ENCODE measurements at places on chromosomes 7 and 10. TPM values are rescaled to one million over a fixed set of nuclear protein-coding genes. Genes with fewer than 3 reads are reported as not detected.

Gene ETV1
- total RNA-seq: 14.5 TPM

Gene EGR2
- total RNA-seq: 1.1 TPM

Gene ZPBP
- total RNA-seq: not detected

Gene PTPRN2
- not detected for total RNA-seq

Gene GOLGA7B
- not detected for total RNA-seq

Gene NKX2-3
- not detected for total RNA-seq

Gene PPP1R3C
- 238 TPM for total RNA-seq

Gene NPC1L1
- total RNA-seq: not detected

Gene HACD1
- 64.0 TPM for total RNA-seq

Gene PILRA
- total RNA-seq: not detected

Gene CDC14C
- total RNA-seq: 0.11 TPM

GRCh38 chr7:105015390-105015965 is 1.5 kb downstream of the KMT2E start:
- peak overlapping the region; percentile 99 for H3K27ac ChIP-seq
- H3K36me3 ChIP-seq: no peaks in the 10 kb centered on the region
- peaks cover 36% of the 10 kb centered on the region for H3K4me1 ChIP-seq

GRCh38 chr10:108439397-108439796 is 1274.9 kb upstream of the SORCS1 start:
- no peaks in the 10 kb centered on the region for H3K36me3 ChIP-seq
- H3K27me3 ChIP-seq: no peaks in the 10 kb centered on the region
- peaks cover 6% of the 10 kb centered on the region for H3K4me1 ChIP-seq
- no peak overlapping the region for H3K4me3 ChIP-seq
- DNase-seq: peak; percentile 57
- no peak overlapping the region for H3K27ac ChIP-seq

- peak overlapping the region; percentile 99 for H3K27ac ChIP-seq
- peak overlapping the region; percentile 37 for H3K4me3 ChIP-seq
- H3K4me1 ChIP-seq: peaks cover 46% of the 10 kb centered on the region
- H3K36me3 ChIP-seq: no peaks in the 10 kb centered on the region
- DNase-seq: peak; percentile 60
These were observed 57.7 kb upstream of the IGFBP3 start for GRCh38 chr7:45978731-45979211.

DNA sequence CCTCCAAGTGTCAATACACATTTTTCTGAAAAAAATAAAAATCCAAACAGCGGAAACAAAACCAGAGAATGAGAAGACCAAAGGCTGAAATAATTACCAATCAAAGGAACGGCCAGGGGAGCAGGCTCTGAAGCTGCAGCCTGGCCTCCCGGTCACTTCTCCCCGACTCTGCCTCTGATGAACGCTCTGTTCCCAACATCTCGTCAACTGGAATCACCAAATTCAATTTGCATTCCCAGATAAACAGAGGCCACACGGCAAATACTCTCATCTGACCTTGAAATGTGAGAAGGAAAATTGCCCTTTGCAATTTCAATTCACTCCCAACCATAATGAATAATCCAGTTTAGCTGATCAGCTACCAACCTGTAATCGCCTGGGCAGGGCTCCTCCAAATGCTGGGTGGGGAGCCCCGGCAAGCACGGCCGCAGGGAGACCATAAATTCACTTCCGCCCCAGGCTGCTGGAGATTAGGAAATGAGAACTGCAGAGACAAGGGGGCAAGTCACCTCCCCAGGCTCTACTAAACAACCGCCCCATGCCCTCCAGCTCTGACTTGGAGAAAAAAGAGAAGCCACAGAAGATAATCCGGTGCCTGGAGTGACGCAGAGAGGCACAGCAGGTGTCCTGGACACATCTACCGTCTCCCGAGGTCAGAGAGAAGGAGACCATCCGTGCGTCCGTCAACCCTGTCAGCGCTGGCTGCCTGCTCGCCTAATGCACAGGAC is 153.2 kb downstream of the MAD1L1 start:
- no peak overlapping the region for H3K4me3 ChIP-seq
- H3K36me3 ChIP-seq: no peaks in the 10 kb centered on the region
- H3K27ac ChIP-seq: no peak overlapping the region
- H3K4me1 ChIP-seq: peaks cover 12% of the 10 kb centered on the region

- no peaks in the 10 kb centered on the region for H3K27me3 ChIP-seq
- H3K36me3 ChIP-seq: no peaks in the 10 kb centered on the region
- H3K4me1 ChIP-seq: peaks cover 18% of the 10 kb centered on the region
- H3K4me3 ChIP-seq: no peak overlapping the region
- H3K27ac ChIP-seq: no peak overlapping the region
These were observed 161.8 kb downstream of the ETV1 start for GRCh38 chr7:13827716-13828115.

- DNase-seq: peak; percentile 18
- H3K36me3 ChIP-seq: no peaks in the 10 kb centered on the region
- H3K27me3 ChIP-seq: no peaks in the 10 kb centered on the region
These were observed 336.0 kb upstream of the IGFBP3 start for GRCh38 chr7:46256870-46257661.

- DNase-seq: no peak
- no peaks in the 10 kb centered on the region for H3K4me1 ChIP-seq
- no peak overlapping the region for H3K4me3 ChIP-seq
- peaks cover 69% of the 10 kb centered on the region for H3K27me3 ChIP-seq
- no peaks in the 10 kb centered on the region for H3K36me3 ChIP-seq
- H3K27ac ChIP-seq: no peak overlapping the region
These were observed 2.2 kb downstream of the GPRIN2 start for GRCh38 chr10:46554166-46554781.

DNA sequence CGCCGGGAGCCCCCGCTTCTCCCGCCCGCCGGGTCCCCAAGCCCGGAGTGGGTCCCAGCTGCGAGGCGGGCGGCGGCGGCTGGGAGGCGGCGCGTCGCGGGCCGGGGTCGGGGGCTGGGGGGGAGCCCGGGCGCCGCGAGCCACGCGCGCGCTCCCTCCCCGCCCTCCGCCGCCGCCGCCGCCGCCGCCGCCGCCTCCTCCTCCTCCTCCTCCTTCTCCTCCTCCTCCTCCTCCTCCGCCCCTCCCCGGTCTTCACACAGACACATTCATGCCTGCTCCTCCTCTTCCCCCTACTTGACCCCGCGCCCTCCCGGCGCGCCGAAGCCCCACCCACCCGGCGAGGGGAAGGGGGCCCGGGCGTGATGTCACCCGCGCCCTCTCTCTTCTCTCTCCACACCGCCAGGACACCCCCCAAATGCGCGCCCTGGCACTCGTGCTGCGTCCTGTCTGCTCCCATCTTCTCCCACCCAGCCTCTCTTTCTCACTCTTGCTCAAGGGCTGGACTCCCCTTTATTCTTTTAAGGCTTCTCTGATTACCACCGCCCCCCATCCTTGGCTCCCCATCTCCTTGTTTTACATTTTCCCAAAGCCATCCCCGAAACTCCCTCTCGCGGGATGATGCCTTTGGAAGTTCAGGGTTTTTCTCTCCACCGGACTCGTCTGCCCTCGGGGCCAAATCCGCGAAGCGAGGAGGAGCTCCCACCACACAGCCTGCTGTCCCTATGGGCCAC is 967 bp upstream of the GLI3 start:
- H3K36me3 ChIP-seq: no peaks in the 10 kb centered on the region
- peak; percentile 81 for DNase-seq
- H3K4me1 ChIP-seq: peaks cover 43% of the 10 kb centered on the region
- H3K4me3 ChIP-seq: peak overlapping the region; percentile 90

GRCh38 chr10:20953120-20953519 is 56.0 kb upstream of the NEBL start:
- DNase-seq: no peak
- H3K4me1 ChIP-seq: no peaks in the 10 kb centered on the region
- no peak overlapping the region for H3K4me3 ChIP-seq
- no peaks in the 10 kb centered on the region for H3K36me3 ChIP-seq
- no peak overlapping the region for H3K27ac ChIP-seq

- H3K4me1 ChIP-seq: no peaks in the 10 kb centered on the region
- H3K36me3 ChIP-seq: no peaks in the 10 kb centered on the region
- no peak overlapping the region for H3K4me3 ChIP-seq
- H3K27ac ChIP-seq: no peak overlapping the region
- H3K27me3 ChIP-seq: no peaks in the 10 kb centered on the region
These were observed 5.6 kb downstream of the INTS1 start for GRCh38 chr7:1498370-1499305.

DNA sequence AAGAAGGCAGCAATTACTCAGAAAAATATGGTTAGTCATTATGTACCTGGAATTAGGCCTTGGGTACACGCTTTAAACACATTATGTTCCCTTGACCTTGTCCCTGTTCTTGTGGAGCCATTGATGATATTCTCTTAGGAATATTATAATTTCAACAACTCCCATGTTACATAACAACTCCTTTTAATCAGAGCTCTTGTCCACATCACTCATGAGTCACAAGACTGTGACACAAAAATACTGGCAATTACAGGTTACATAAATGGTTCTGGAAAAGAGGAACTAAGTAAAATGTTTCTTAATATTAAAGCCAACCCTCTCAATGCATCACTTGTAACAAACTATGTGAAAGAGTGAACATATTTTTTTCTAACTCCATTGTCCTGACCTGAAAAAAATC is 143.8 kb upstream of the PCLO start:
- 0 out of 2 replicates have a peak, but pooled peaks cover 2% of the 10 kb centered on the region for H3K4me1 ChIP-seq
- H3K4me3 ChIP-seq: no peak overlapping the region
- DNase-seq: no peak
- no peaks in the 10 kb centered on the region for H3K27me3 ChIP-seq

- H3K4me3 ChIP-seq: no peak overlapping the region
- DNase-seq: no peak
- no peaks in the 10 kb centered on the region for H3K4me1 ChIP-seq
These were observed 118.1 kb upstream of the PCBD1 start for GRCh38 chr10:71006506-71006905.

DNA sequence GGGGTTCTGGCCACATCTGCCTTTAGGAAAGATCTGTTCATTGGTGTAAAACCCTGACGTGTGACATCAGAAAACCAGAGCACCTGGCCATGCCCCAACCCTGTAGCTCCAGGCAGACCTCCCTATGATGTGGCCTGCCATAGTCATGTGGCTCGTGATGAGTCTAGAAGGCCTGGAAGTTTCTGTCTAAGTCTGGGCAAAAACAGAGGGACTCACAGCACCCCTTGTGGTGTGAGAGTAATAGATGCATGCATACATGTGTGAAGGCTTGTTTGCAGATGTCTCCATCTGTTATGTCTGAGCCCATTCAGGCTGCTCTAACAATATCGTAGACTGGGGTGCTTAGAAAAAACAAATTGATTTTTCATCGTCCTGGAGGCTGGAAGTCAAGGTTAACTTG is 309.3 kb downstream of the PAXIP1 start:
- no peak overlapping the region for H3K27ac ChIP-seq
- no peaks in the 10 kb centered on the region for H3K27me3 ChIP-seq
- no peaks in the 10 kb centered on the region for H3K4me1 ChIP-seq
- no peak for DNase-seq

DNA sequence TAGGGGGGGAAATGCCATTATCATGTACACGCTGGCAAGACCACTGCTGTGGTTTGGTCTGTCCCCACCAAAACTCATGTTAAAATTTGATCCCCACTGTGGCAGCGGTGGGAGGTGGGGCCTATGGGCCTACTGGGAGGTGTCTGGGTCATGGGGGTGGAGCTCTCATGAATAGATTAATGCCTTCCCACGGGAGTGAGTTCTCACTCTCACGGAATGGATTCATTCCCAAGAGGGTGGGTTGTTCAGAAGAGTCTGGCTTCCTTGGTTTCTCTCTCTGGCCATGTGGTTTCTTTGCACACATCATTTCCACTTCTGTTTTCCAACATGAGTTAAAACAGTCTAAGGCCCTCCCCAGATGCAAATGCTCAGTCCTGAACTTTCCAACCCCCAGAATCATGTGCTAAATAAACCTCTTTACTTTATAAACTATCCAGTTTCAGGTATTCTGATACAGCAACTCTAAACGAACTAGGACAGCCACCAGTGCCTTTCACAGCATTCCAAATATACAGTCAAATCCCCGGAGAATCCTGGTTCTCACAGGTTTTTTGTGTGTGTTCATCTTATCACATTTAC is 44.3 kb downstream of the SMURF1 start:
- no peaks in the 10 kb centered on the region for H3K27me3 ChIP-seq
- peak overlapping the region; percentile 63 for H3K27ac ChIP-seq
- peak; percentile 61 for DNase-seq
- no peak overlapping the region for H3K4me3 ChIP-seq
- H3K4me1 ChIP-seq: peaks cover 46% of the 10 kb centered on the region

DNA sequence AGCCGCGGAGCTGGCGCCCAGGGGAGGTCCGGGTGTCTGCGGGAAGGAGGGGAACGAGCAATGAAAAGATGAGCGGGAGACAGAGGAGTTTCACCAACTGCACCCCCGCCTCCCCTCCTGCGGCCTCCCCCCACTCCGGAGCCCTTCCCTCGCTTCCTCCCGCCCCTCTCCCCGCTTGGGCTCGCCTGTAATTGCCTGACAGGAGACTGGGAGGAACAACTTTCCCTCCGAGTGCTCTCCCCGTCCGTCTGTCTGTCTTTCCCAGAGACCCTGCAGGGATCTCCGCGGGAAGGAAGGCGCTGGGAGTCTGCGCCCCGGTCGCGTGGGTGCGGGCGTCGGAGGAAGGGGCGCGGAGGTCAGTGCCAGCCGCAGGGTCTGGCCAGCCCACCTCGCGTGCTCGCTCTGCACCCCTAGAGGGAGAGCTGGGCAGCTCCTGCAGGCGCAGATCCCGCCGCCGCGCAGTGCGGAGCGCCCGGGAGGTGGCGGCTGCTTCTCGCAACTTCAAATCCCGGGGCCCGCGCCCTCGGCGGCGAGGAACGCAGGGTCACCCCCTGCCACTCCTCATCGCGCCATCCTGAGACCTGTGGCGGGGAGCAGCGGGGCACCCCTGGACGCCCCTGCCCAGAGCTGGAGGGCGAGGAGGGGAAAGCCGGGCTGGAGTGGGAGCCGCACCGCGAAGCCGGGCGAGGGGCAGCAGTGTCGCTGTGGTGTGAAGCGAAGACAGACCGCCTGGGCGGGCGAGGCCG is 511 bp upstream of the NRP1 start:
- peak; percentile 93 for DNase-seq
- H3K4me3 ChIP-seq: peak overlapping the region; percentile 94
- peak overlapping the region; percentile 86 for H3K27ac ChIP-seq
- no peaks in the 10 kb centered on the region for H3K27me3 ChIP-seq

GRCh38 chr10:102402512-102402896 is 7.0 kb downstream of the NFKB2 start:
- H3K27ac ChIP-seq: no peak overlapping the region
- H3K4me3 ChIP-seq: no peak overlapping the region
- no peaks in the 10 kb centered on the region for H3K27me3 ChIP-seq
- no peak for DNase-seq
- H3K4me1 ChIP-seq: peaks cover 9% of the 10 kb centered on the region

- DNase-seq: no peak
- no peaks in the 10 kb centered on the region for H3K4me1 ChIP-seq
- no peak overlapping the region for H3K4me3 ChIP-seq
- H3K36me3 ChIP-seq: no peaks in the 10 kb centered on the region
- H3K27me3 ChIP-seq: no peaks in the 10 kb centered on the region
- H3K27ac ChIP-seq: no peak overlapping the region
These were observed 114.2 kb upstream of the FAM180A start for GRCh38 chr7:135862586-135863340.

- H3K4me1 ChIP-seq: no peaks in the 10 kb centered on the region
- H3K27me3 ChIP-seq: no peaks in the 10 kb centered on the region
- H3K4me3 ChIP-seq: no peak overlapping the region
- no peak overlapping the region for H3K27ac ChIP-seq
- peak; percentile 4 for DNase-seq
- H3K36me3 ChIP-seq: no peaks in the 10 kb centered on the region
These were observed 174.2 kb upstream of the NPVF start for GRCh38 chr7:25402532-25402931.

All from GM23248 (cell line).